ENCODE measurements at places on chromosomes 11 and 22.

DNA sequence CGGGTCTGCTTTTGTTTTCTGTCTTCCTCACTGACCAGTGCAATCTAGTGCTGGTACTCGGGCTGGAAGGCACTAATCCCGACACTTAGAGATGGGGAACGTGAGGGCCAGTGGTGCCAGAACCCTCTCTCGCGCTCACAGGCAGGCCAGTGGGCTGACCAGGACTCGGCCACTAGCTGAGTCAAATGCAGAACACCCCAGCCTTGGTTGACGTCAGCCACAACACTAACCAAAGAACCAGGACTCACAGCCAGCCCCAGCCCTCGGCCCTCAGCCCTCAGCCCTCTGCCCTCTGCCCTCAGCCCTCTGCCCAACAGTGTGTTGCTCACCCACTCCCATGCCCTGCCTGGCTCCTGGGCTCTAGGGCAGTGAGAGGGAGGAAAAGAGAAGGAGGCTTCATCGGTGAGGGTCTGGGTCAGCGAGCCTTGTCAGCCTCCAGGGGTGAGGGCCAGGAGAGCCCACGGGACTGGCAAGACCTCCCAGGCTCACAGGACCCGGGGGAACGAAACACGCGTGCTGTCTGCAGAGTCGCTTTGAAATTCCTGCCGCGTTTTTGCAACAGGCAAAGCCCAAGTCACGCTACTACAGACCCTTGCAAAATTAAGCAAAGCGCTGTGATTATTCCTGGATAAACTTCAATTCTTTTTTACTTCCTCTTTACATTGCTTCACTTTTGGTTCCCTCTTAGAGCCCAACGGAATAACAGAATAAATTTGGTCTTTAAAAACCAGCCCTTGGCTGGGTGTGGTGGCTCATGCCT is 27.5 kb downstream of the KIAA0930 start:
- DNase-seq, result peak; percentile 61

- DNase-seq, result no peak
These were observed 6.5 kb downstream of the MSANTD2 start for GRCh38 chr11:124793466-124794278.

- DNase-seq, result no peak
These were observed 1.4 kb downstream of the SELENOO start for GRCh38 chr22:50202130-50202666.

DNA sequence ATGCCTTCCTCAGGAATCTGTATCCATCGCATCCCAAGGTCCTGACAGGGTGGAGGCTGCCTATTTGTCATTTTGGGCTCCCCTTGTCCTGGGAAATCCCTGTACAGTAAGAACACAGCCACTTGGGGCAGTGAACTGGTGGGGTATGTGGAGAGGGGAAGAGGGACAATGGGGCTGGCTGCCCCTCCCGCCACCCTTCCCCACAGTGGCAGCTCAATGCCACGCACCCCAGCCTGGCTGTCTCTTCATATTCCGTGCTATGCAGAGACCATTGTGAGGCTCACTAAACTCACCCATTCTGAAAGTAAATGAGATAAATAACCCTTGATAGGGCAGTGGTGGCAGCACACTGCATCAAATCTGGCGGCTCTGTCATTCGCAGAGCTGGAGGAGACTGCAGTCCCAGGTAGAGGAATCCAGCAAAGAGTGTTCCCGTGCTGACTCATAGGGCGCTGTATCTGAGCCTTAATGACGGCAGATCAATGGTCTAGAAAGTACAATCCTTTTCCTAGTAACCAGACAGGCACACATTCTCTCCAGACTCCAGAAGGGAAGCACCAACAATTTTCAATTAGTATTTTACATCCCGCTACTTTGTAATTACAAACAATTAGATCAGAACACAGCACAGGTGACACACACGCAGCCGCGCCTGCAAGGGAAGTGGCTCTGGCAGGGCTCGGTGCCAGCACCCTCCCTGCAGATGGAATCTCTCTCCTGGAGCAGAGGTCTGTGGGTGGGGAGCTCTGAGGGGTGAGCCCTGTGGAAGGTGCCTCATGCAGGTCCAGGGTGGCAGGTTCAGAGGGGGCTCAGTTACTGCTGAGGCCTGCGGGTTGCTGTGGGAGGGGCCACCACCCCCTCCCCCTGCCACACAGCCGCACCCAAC is 167.9 kb upstream of the B3GAT1 start:
- no peak for DNase-seq

- DNase-seq, result no peak
These were observed 6.4 kb upstream of the MFRP start for GRCh38 chr11:119352857-119353260.

GRCh38 chr11:17658211-17658610 is 61.2 kb upstream of the MYOD1 start:
- DNase-seq, result no peak

GRCh38 chr11:30991802-30992512 is 377.6 kb downstream of the DCDC1 start:
- DNase-seq, result no peak

- DNase-seq, result no peak
These were observed 1431.4 kb upstream of the TENM4 start for GRCh38 chr11:80872116-80872728.

DNA sequence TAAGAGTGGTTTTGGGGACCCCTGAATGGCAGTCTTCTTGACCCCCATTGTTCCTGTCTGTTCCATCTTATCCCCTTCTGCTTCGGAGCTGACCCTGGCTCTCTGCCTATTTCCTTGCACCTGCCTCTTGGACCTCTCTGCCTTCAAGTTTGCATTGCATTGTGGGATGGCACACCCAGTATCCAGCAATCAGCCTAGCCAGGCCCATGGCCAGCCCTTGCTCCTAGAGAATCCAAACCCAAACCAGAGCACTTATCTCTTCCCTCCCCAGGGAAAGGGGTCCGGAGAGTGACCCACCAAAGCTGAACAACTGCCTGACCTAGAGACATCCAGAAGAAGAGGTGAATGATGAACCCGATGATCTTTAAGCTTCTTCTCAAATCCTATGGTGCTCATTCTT is 607.3 kb upstream of the CADM1 start:
- DNase-seq, result no peak

DNA sequence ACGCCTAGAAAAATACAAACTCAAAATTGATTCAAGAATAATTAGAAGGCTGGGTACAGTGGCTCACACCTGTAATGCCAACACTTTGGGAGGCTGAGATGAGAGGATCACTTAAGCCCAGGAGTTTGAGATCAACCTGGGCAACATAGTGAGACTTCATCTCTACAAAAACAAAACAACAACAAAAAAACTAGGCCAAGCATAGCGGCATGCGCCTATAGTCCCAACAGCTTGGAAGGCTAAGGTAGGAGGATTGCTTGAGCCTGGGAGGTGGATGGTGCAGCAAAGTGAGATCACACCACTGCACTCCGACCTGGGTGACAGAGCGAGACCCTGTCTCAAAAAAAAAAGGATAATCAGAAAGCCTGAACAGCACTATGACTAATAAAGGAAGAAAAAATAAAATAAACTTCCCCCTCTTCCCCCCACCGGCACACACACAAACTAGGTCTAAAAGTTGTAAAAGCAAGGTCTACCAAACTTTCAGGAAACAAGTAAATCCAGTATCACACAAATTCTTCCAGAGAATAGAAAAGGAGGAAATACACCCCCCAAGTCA is 35.8 kb downstream of the RRAS2 start:
- no peak for DNase-seq

DNA sequence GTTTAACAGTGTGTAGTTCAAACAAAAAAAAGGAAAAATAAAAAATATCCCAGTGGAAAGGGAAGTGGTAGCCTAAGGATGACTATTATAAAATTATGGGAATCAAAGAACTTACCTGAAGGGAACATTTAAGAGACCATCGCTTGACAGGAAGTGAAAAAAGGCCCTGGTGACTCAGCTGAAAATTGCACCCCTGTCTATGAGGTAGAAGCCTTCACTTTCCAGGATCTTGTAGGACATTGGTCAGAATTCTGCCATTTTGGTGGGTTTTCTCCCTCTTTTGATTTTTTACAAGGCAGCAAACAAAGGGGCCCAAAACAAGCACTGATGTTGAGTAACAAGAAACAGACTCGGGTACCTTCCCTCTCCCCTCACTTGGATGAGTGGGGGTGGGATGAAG is 15.6 kb downstream of the DDX17 start:
- DNase-seq, result no peak
